ENCODE measurements at places on chromosomes 12 and 14. TPM values are rescaled to one million over a fixed set of nuclear protein-coding genes. Genes with fewer than 3 reads are reported as not detected.

The BLOC1S1 gene
- total RNA-seq, result 99.8 TPM

The ARHGEF40 gene
- 18.8 TPM for total RNA-seq

The PPP1R1A gene
- 60.9 TPM for total RNA-seq

The MYH7 gene
- total RNA-seq, result 23,825 TPM

The WSCD2 gene
- 0.53 TPM for total RNA-seq

The EIF2B2 gene
- 36.8 TPM for total RNA-seq

The DNAI7 gene
- total RNA-seq, result 0.36 TPM

The HOXC13 gene
- total RNA-seq, result not detected

The NRIP2 gene
- total RNA-seq, result 2.0 TPM

The M6PR gene
- total RNA-seq, result 101 TPM

The SLC8A3 gene
- total RNA-seq, result not detected

The HOXC12 gene
- not detected for total RNA-seq

The NYNRIN gene
- 10.0 TPM for total RNA-seq

DNA sequence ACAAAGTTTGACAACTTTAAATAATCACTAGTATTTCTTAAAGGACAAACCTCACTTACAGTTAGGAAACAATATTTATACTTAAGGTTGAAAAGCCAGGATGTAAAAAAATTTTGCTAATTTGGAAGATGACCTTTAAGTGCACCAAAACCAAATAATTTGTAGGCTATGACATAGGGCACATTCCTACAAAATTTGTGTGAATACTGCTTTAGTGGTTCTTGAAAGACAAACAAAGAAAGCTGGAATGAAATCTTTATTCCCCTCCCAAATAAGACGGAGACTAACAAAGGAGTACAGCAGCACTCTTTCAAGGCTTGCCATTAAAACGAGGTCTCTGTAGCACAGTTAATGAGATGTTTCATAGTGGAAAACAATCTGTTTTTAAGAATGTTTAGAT lies 45.6 kb downstream of the MSRB3 start:
- H3K4me1 ChIP-seq, result peaks cover 12% of the 10 kb centered on the region
- H3K27ac ChIP-seq, result no peak overlapping the region
- DNase-seq, result no peak
- H3K27me3 ChIP-seq, result no peaks in the 10 kb centered on the region

GRCh38 chr14:71967704-71968103 lies 35.5 kb downstream of the RGS6 start:
- no peaks in the 10 kb centered on the region for H3K36me3 ChIP-seq
- H3K27ac ChIP-seq, result no peak overlapping the region
- no peak for DNase-seq
- H3K4me1 ChIP-seq, result peaks cover 3% of the 10 kb centered on the region

DNA sequence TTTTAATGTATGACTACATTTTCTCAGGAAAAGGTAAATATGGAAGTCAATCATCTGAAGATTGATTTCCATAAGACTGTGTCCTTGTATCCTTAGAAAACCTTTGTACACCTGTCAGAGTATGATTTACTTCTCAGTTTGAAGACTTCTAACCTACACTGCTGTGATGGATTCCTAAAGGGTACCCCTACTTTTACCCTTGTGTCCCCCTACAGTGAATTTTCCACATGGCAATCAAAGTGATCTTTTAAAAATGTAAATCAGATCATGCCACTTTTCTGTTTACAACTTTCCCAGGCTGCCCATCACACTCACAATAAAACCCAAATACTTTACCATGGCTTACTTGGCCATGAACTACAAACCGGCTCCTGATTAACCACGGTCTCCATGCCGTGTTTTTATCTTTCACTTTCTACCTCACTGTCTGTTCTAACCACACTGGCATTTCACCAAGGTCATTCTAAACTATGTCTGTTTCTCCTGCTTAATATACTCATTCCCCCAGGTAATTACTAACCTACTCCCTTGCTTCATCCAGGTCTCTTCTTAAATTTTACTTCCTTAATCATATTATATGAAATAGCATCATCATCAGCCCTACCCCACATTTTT lies 8.1 kb downstream of the DNAI7 start:
- H3K27me3 ChIP-seq, result no peaks in the 10 kb centered on the region
- no peak for DNase-seq
- H3K4me3 ChIP-seq, result no peak overlapping the region
- H3K36me3 ChIP-seq, result no peaks in the 10 kb centered on the region

- no peak overlapping the region for H3K27ac ChIP-seq
- H3K4me3 ChIP-seq, result no peak overlapping the region
- no peaks in the 10 kb centered on the region for H3K27me3 ChIP-seq
Observed at GRCh38 chr12:15256761-15257160, 35.5 kb upstream of the RERG start.

GRCh38 chr12:125299840-125300239 lies 234.6 kb downstream of the AACS start:
- H3K27ac ChIP-seq, result no peak overlapping the region
- H3K4me3 ChIP-seq, result no peak overlapping the region
- no peaks in the 10 kb centered on the region for H3K4me1 ChIP-seq

GRCh38 chr12:108565976-108566375 lies 3.6 kb downstream of the ISCU start:
- no peak overlapping the region for H3K4me3 ChIP-seq
- peaks cover 30% of the 10 kb centered on the region for H3K36me3 ChIP-seq
- peak overlapping the region; percentile 73 for H3K27ac ChIP-seq

DNA sequence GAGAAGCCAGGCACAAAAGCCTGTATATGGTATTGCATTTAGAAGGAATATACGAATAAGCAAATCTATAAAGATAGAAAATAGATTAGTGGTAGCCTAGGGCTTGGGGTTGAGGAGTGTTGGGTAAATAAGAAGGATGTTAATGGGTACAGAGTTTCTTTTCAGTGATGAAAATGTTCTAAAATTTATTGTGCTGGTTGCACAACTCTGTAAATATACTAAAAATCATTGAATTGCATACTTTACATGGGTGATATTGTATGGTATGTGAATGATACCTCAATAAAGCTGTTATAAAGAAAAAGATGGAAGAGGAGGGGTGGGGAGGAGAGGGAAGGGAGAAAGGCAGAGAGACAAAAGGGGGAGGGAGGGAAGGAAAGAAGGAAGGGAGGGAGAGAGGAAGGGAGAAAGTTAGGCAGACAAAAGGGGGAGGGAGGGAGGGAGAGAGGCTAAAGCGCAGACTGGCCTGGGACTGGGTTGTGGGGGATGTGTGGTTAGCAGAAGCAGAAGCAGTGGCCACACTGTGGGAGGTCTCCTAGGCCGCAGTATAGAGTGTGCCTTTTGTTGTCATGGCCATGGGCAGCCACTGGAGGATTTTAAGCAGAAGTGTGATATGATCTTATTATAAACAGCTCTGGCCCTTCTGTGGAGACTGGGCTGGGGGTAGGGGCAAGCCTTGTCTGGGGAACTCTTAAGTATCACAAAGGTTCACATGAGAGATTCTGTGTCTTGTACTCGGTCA lies 73.6 kb upstream of the ELK3 start:
- no peak overlapping the region for H3K4me3 ChIP-seq
- H3K27me3 ChIP-seq, result no peaks in the 10 kb centered on the region
- peak; percentile 41 for DNase-seq
- peak overlapping the region; percentile 74 for H3K27ac ChIP-seq
- H3K4me1 ChIP-seq, result no peaks in the 10 kb centered on the region

- H3K36me3 ChIP-seq, result no peaks in the 10 kb centered on the region
- no peak overlapping the region for H3K4me3 ChIP-seq
- H3K27ac ChIP-seq, result no peak overlapping the region
- no peaks in the 10 kb centered on the region for H3K27me3 ChIP-seq
- H3K4me1 ChIP-seq, result no peaks in the 10 kb centered on the region
- no peak for DNase-seq
Observed at GRCh38 chr14:99964979-99965378, 100.2 kb upstream of the EVL start.

DNA sequence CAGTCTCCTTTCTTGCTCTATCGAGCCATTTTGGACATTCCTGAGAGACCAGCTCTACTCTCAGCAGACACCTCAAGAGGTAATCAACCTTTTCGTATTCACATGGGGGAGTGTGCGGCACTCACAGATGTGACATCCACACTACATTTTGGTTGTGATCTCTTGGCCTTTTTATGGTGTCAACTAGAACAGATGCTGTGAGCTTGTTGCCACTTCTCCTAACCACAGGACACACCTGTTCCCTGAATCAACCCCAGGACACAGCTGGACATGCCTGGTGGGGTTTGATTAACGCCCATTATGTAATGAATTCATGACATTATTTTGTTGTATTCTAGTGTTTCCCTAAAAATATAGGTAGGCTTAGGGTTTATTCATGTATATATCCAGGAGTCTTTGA lies 1143.6 kb downstream of the TMEM121 start:
- no peak overlapping the region for H3K27ac ChIP-seq
- no peaks in the 10 kb centered on the region for H3K4me1 ChIP-seq
- H3K27me3 ChIP-seq, result peaks cover 5% of the 10 kb centered on the region
- DNase-seq, result no peak

DNA sequence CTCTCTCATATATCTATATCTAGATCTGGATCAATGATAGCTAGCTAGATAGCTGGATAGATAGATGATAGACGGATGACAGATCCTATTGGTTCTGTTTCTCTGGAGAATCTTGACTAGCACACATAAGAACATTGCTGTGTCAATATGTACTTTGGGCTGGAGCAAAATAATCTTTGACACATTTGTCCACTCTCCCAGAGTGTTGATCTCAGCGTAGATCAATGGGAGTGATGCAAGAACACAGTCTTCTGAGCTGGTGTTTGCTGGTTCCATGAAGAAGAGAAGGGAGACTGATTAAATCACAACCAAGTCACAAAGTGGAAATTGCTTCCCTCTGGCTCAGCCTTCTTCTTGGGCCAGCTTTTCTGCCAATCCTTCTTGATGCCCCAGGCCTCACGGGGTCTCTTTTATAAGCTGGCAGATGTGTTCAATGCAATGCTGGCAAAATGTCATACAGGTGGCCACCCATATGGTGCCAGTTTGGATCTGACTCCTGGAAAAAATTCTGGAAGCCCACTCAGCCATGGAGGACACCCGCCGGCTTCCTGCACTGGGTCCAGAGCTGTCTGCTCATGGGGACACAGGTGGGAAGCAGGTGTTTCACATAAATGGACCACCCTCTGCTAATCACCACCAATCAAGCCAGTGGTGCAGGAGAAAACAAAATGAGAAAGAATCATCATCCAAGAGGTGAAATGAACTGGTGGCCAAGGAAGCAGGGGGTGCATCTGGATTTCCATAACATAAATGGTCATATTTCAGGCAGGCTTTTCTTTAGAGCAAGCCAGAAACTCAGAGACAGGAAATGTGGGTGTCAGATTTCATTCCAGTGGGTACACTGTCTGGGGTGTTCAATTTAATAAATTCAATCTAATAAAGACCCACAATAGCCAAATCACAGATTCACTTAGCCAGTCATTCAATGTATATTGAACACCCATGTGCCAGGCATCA lies 310.3 kb downstream of the DPF3 start:
- H3K4me3 ChIP-seq, result no peak overlapping the region
- no peak overlapping the region for H3K27ac ChIP-seq
- DNase-seq, result no peak
- no peaks in the 10 kb centered on the region for H3K4me1 ChIP-seq

- no peak overlapping the region for H3K4me3 ChIP-seq
- H3K27me3 ChIP-seq, result no peaks in the 10 kb centered on the region
- no peak for DNase-seq
- H3K27ac ChIP-seq, result no peak overlapping the region
- H3K4me1 ChIP-seq, result peaks cover 38% of the 10 kb centered on the region
Observed at GRCh38 chr14:100312877-100313400, 6.7 kb upstream of the SLC25A29 start.

DNA sequence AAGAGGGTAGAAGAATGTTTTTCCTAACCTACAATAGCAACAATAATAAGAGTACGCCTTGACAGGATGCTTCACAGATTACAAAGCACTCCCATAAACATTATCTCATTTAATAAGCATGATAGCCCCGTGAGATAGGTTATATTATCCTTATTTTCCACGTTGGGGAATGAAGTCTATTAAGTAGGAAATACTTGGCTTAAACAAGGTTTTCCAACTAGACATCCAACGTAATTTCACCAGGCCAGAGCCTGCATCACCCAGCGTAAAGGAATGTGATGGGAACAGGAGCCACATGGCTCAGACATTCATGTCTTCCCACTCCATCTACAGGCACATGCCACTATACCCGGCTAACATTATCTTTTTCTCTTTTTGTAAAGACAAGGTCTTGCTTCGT lies 223.4 kb upstream of the AMIGO2 start:
- H3K4me3 ChIP-seq, result no peak overlapping the region
- DNase-seq, result no peak
- H3K27ac ChIP-seq, result no peak overlapping the region
- H3K4me1 ChIP-seq, result no peaks in the 10 kb centered on the region

DNA sequence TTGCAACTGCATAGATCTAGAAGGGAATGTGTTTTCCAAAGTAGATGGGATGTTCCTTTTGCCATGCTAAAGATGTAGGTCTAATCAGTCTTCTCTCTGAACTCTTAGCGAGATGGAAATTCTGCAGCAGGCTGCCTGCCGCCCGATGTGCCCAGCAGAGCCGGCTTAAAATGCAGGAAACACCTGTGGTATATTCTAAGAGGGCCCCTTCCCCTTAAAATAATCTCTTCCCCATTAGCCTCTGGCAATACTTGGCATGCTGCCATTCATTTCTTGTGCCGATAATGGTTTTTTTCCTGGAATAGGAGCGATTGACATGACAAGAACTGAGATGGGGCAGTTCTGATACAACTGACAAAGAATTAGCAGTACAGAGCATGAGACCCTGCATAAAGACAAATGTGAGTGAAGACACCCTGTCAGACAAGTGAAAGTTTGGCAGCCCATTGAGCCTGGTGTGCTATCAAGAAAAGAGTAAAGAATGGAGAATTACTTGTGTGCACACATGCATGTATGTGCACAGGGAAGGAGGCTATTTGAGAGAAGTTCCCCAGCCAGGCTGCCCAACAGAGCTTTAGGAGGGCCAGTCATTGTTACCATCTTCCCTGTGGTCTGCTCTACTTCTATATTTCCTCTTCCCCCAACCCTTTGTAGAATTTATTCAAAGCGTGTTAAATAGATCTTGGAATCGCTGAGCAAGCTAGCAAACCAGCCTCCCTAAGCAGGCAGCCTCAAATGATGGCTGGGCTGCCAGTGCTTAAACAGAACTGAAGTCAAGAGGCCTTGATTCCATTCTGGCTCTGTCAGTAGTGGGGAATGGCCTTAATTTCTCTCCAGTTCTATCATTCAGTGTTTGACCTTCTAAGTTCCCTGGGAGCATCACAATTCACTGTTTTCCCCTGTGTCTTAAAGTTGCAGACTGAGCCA lies 29.6 kb upstream of the NTF3 start:
- H3K36me3 ChIP-seq, result no peaks in the 10 kb centered on the region
- H3K4me3 ChIP-seq, result no peak overlapping the region
- H3K4me1 ChIP-seq, result no peaks in the 10 kb centered on the region

DNA sequence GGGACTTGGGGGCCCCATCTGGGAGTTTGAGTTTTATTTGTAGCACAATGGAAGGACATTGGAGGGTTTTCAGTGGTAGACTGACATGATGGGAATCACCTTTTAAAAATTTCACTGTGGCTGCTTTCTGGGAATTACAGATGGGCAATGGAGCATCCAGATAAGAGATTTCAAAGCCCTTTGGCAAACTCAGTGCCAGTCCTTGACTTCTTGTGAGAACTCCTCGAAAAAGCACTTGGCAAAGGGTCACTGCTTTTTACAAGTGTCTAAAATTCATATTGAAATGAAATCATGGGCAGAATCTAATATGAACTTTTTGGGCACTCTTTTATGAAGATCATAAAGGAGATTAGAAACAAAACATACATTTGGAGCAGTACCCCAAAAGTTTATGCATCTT lies 34.3 kb upstream of the IGF1 start:
- no peaks in the 10 kb centered on the region for H3K4me1 ChIP-seq
- no peak overlapping the region for H3K27ac ChIP-seq
- H3K27me3 ChIP-seq, result no peaks in the 10 kb centered on the region

Measured in heart left ventricle (tissue), 16 donors.